D721Med (cell line): ENCODE measurements at places on chromosomes 7 and 10.

- no peak for DNase-seq
Observed at GRCh38 chr10:79176949-79177602, 108.3 kb downstream of the ZMIZ1 start.

- DNase-seq: no peak
Observed at GRCh38 chr7:134755422-134756022, 23.9 kb upstream of the CALD1 start.

DNA sequence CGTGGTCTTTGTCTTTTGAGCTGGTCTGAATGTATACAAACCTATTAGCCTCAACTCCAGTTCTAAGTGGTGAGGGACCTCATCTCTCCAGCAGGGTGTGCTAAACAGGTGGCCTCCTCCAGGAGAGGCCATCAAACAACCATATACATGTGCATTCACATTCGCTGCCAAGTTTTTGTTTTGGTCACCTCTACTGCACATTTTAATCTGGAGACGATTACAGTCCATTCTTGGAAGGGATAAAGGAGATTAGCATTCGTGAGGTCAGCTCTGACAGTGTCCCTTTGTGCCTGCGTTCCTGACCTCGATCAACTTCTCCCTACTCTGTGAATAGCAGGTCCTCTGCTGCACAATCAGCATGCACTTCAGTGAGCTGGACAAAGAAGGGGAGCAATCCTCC, 60.8 kb downstream of the RHOBTB1 start:
- DNase-seq: no peak

GRCh38 chr7:148711191-148712102, 12.7 kb downstream of the CUL1 start:
- DNase-seq: no peak

DNA sequence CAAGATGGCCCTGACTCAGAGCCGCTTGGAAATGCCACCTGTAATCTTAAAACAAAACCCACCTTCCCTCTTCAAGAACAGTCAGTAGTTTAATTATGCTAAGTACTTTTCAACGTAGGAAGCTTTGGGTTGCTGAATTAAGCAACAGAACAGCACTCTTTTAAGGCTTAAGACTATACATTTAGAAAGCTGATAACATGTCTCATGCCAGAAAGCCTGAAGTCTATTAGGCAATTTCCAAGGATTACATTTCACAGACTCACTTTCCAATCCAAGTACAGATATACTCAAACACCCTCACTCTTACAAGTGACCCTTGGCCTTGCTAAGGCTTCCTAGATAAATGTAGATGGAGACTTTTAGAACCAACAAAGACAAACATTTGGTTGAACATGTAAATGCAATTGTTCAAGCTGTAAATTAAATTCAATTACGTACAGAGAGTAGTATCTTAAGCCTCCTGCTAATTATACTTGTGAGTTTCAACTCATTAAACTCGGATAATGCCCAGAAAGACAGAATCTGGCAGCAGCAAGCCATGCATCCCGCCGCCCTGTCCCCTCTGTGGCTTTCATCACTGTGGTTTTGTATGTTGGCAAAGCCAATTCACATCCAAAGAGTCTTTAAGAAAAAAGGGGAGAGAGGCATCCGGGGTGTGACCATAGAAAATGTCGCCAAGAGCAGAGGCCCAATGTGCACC, 283.1 kb upstream of the NRP1 start:
- DNase-seq: no peak

- peak; percentile 43 for DNase-seq
Observed at GRCh38 chr7:105779856-105780780, 96.3 kb downstream of the ATXN7L1 start.

- DNase-seq: no peak
Observed at GRCh38 chr10:60343254-60343653, 46.4 kb downstream of the ANK3 start.

DNA sequence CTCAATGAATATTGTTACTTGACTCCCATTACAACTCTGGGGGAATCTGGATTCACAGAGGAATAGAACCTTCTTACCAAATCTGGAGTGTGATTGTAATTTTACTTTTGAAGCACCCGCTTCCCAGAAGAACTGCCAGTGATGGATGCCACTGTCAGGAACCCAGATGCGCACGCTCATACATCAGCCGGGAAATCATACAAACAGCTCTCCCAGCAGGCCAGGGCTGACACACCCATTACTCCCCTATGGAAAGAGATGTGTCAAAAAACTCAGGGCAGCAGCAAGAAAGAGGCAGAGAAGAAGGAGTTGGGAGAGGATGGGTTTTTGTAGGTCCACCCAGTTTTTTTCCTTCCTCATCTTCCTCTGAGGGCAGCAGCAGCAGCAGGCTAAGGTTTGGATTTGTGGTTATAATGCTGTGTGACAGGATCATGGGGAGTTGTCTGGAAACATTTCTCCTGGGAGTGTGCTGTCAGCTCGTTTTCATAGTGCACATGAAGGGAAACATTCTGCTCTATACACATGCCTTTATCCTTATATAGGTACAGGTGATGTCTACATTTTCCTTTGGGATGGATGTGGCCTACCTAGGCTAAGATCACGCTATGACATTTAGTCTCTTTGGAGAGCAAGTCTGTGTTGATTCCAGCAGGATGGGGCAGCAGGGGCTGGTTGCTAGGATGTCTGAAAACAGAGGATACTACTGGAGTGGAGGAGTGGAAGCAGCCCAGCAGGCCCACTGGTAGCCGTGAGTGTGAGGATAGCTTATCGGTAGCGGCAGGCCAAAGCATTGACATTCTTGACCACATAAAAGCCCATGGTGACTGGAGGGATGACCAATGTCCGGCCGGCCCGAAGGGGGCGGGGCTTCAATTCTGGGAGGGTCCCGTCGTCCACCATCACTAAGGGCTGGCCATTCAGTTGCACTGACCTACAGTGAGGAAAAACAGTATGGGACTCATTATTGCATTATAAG, 12.4 kb upstream of the HPS1 start:
- no peak for DNase-seq

- DNase-seq: no peak
Observed at GRCh38 chr10:14329746-14330173, 964 bp downstream of the FRMD4A start.

DNA sequence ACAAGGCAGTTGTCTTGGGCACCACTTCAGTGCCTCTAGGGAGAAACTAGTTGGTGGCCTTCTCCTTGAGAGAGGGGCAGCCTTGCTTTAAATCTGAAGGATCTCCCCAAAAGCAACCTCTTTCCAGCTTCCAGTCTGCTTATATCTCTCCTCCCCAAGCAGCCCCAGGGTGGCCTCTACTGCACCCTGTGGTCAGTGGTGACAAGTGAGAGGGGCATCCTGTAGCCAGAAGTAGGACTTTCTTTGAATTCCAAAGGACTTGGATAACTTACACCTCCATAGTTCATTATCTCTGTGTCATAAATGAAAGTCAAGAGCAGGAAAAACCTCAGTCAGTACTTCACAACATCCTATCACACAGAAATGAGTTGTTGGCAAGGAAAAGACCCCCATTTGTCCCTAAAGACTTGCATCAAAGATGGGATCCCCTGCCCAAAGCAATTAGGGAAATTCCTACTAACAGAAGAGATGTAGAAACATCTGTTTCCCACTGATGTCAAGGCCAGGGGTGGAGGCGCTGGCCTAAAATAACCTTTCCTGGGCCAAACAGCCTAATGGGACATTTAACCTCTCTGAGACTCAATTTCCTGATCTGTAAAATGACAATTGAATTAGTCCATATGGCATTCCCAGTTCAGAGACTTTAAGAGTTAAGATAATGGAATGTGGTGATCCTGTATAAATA, 44.0 kb upstream of the ANKRD1 start:
- no peak for DNase-seq

DNA sequence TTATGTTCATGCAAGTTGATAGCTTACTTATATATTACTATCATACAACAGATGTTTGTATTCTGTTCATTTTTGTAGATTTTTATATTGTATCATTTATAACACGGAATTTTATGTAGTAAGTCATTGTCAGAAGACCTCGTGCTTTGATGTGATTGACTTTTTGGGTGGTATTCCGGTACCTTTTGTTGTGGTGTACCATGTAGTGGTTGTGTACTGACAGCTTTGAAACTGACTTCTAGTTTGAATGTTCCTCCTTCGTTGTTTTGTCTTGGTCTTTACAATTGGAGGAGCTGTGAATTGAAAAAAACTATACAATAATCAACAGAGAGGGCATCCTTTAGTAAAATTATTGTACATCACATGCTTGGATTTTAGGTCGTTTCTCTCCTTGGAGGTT, 61.5 kb downstream of the WAC start:
- DNase-seq: no peak
